Mesenchymal stem cell (in vitro differentiated cells and primary cell): ENCODE measurements at places on chromosomes 4 and X.

DNA sequence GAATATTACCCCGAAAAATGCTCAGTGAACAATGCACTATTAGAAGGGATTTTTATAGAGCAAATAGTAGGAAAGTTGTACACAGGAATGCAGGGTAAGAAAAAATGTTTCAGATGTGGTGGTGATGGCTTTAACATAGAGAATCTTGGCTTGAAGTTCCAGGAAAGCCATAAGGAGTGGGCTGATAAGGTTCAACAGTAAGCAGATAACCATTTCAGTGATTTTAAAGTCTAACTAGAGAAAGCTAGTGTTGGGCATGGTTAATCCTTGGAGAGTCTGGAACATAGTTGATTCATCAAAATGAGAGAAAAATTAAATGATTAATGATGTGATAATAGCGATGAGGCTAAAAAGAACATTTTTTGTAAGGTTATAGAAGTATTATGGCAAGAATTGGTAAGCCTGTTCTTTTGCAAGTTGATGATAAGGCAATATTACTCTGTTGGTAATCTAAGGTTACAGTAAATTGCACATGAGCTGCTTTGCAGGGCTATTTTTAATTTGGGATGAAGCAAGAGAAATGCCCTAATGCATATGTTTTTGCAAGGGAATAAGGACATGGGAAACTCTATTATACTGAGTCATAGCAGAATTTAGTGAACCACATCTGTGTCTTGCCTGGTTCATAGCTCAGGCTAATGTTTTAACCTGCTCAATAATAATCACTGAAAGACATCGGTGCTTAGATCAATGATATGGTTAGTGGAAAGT, 44.3 kb downstream of the GALNTL6 start:
- no peak overlapping the region for H3K27ac ChIP-seq
- H3K4me1 ChIP-seq: no peaks in the 10 kb centered on the region
- peak; percentile 42 for DNase-seq

GRCh38 chrX:123464709-123465108, 268.1 kb downstream of the THOC2 start:
- no peaks in the 10 kb centered on the region for H3K4me1 ChIP-seq
- no peaks in the 10 kb centered on the region for H3K27me3 ChIP-seq
- no peak for DNase-seq
- no peak overlapping the region for H3K4me3 ChIP-seq

DNA sequence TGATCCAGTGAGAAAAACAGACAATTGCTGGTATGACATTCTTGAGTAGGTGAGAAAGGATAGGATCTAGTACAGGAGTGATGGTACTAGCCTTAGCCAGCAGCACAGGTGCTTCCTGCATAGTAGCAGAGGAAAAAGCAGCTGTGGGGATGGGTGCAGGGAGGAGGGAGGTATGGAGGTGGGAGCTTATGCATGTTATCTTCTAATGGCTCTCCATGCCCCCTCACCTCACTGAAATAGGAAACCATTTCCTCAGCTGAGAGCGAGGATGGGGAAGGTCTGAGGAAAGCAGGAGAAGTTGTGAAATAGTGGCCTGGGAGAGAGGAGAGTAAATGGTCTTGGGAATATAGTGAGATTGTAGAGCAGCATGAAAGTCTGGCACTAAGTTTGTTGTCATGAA, 136.3 kb downstream of the TMEM164 start:
- peaks cover 11% of the 10 kb centered on the region for H3K27me3 ChIP-seq
- no peak for DNase-seq
- no peak overlapping the region for H3K27ac ChIP-seq
- H3K36me3 ChIP-seq: no peaks in the 10 kb centered on the region

- no peaks in the 10 kb centered on the region for H3K4me1 ChIP-seq
- no peak for DNase-seq
- no peaks in the 10 kb centered on the region for H3K36me3 ChIP-seq
Observed at GRCh38 chr4:11072463-11072862, 356.2 kb downstream of the HS3ST1 start.

- H3K36me3 ChIP-seq: no peaks in the 10 kb centered on the region
- DNase-seq: no peak
- no peak overlapping the region for H3K4me3 ChIP-seq
Observed at GRCh38 chr4:155688211-155688610, 21.6 kb downstream of the GUCY1A1 start.

GRCh38 chr4:37427193-37427592, 182.7 kb downstream of the NWD2 start:
- no peaks in the 10 kb centered on the region for H3K36me3 ChIP-seq
- no peak for DNase-seq
- no peaks in the 10 kb centered on the region for H3K27me3 ChIP-seq
- H3K4me3 ChIP-seq: no peak overlapping the region

- peaks cover 13% of the 10 kb centered on the region for H3K4me1 ChIP-seq
- no peak overlapping the region for H3K4me3 ChIP-seq
- no peaks in the 10 kb centered on the region for H3K36me3 ChIP-seq
- H3K27ac ChIP-seq: no peak overlapping the region
- no peak for DNase-seq
- peaks cover 22% of the 10 kb centered on the region for H3K27me3 ChIP-seq
Observed at GRCh38 chr4:1799387-1800375, 6.6 kb downstream of the FGFR3 start.

DNA sequence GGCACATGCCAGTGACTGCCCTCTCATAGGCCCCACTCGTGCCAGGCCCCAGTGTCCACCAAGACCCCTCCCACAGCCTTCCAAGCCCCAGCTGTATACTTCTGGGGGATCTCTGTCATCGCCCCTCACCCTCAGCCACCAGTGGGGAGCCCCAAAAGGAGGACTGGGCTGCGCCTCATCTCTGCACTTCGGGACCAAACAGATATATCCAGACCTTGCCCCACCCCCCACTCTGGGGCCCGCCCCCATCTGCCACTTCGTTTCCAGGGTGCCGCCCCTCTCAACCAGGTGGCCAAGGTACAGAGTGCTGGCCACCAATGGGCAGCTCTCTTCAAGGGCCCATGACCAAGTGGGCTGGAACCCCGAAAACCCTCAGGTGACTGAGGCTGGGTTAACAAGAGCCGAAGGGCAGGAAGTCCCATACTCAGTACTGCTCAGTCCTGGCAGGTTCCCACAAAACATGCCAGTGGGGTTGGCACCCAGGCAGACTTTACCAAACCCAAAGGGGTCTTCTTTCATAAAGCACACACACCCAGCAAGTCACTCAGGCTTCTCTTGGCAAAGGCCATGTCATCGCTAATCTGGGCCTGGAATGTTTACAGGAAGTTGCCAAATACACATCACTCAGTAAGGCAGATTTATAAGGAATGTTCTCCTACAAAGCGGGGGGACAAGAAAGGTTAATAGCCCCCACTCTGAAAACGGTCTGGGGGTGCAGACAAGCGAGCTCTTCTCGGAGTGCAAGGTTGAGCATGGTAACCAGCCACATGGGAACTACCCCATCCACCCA, 4.4 kb downstream of the ZFYVE28 start:
- H3K36me3 ChIP-seq: no peaks in the 10 kb centered on the region
- H3K27me3 ChIP-seq: peaks cover 18% of the 10 kb centered on the region
- peak; percentile 43 for DNase-seq
- peaks cover 58% of the 10 kb centered on the region for H3K4me1 ChIP-seq
- peak overlapping the region; percentile 96 for H3K27ac ChIP-seq
- H3K4me3 ChIP-seq: no peak overlapping the region

DNA sequence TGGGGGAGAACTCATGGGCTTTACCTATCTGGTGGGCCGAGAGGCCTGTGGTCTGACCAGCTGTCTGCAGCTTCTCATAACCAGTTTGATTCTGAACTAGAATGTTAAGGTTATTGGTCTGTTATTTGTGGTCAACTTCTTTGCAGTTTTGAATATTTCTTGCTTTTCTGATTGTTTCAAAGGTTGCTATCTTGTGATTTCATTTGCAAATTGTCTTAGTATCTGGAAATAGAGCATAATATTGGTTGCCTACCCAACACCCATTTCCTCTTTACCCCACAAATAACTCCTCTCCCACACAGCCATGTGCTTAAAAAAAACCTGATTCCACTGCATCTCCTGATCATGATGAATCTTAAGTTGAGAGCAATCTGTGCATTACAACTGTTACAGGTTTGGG, 39.1 kb upstream of the BMP2K start:
- H3K27ac ChIP-seq: no peak overlapping the region
- no peaks in the 10 kb centered on the region for H3K4me1 ChIP-seq
- no peak for DNase-seq
- H3K36me3 ChIP-seq: no peaks in the 10 kb centered on the region

DNA sequence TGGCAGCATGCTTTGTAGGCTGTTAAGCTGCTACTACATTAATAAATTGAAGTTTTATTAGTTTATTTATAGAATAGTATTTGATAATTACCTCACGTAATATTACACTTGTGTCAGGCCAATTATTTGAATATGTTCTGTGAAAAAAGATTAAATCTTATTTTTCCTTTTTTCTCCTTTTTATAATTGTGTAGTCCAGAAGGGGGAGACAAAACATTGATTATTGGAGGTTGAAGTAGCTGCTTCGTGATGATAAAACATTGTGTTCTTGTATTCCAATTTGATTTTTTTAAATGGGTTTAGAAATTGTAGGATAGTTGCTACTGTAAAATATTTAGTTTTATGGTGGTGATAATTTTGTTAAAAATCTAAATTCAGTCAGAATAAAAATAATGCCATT, 85.7 kb downstream of the DIAPH2 start:
- peaks cover 3% of the 10 kb centered on the region for H3K27me3 ChIP-seq
- peak; percentile 9 for DNase-seq
- H3K27ac ChIP-seq: no peak overlapping the region
- H3K4me1 ChIP-seq: no peaks in the 10 kb centered on the region

DNA sequence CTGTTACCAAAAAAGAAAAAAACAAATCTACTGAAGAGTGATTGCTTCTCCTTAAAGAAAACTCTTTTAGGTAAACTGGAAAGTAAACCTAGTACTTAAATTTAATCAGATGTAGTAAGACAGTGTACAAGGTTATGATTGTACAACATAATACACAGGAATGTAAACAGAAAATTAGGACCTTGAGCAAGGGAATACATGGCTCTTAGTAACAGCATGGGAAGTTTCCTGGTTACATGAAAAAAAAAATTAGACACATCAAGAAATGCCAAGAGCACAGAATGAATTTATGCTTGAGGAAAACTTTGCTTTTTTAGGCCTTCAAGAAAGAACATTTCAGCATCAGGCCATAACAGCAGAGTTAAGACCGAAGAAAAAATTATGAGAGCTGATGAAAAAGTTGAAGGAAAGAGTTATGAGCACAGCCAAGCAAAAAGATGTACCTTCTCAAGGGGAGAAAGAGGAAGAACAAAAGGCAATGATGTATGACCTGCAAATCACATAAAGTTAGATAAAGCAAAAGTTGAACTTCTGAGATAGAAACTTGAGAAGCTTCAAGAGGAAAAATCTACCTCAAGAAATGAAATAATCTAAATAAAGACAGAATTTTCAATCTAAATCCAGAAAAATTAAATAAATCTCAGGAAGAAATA, 311.6 kb downstream of the GALNTL6 start:
- no peaks in the 10 kb centered on the region for H3K27me3 ChIP-seq
- no peaks in the 10 kb centered on the region for H3K4me1 ChIP-seq
- H3K27ac ChIP-seq: no peak overlapping the region
- H3K4me3 ChIP-seq: no peak overlapping the region
- no peaks in the 10 kb centered on the region for H3K36me3 ChIP-seq
- peak; percentile 9 for DNase-seq
